ENCODE measurements at places on chromosomes 3 and 15. TPM values are rescaled to one million over a fixed set of nuclear protein-coding genes. Genes with fewer than 3 reads are reported as not detected.

The CERS3 gene
- 1.2 TPM for total RNA-seq

The IGF2BP2 gene
- not detected for total RNA-seq

The ZNF445 gene
- 4.8 TPM for total RNA-seq

The SPESP1 gene
- not detected for total RNA-seq

The TGM4 gene
- total RNA-seq: not detected

The CLDN18 gene
- total RNA-seq: not detected

The PARP15 gene
- 43.5 TPM for total RNA-seq

The IL17RE gene
- 3.1 TPM for total RNA-seq

The SNTN gene
- not detected for total RNA-seq

The IL17RD gene
- not detected for total RNA-seq

The DAPK2 gene
- total RNA-seq: 5.2 TPM

DNA sequence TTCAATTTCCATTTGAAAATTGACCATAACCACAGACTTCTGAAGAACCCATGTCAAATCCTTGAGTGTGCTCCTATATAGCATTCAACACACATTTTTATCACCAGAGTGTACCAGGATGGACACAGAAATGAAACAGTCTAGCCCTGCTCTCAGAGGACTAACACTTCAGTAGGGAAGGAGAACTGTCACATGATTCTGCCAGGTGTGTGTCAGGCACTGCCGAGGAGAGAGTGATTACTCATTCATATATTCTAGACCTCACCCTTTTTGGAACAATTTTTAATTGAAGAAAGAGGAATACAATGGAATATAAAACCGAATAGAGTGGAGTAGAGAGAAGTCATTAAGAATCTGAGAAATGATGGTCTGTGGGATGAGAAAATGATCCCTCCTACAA lies 125.8 kb downstream of the ERC2 start:
- no peak for DNase-seq

DNA sequence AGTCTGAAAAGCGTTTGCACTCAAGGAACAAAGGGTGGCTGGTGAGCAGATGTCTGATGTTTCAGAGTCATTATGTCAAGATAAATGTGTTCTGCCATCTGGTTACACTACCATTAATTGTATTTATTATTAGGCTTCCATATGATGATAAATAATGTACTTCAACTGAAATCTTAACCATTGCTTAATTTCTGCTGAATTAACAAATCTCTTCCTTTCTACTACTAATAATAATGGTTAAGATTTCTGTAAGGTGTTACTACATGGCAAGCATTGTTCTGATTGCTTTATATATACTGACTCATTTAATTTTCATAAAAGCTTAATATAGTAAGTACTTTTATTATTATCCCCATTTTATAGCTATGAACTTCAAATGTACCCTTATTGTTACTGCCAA lies 68.4 kb upstream of the GALNT15 start:
- DNase-seq: no peak

- no peak for DNase-seq
Measured at GRCh38 chr3:106120356-106120755, 251.5 kb upstream of the CBLB start.

DNA sequence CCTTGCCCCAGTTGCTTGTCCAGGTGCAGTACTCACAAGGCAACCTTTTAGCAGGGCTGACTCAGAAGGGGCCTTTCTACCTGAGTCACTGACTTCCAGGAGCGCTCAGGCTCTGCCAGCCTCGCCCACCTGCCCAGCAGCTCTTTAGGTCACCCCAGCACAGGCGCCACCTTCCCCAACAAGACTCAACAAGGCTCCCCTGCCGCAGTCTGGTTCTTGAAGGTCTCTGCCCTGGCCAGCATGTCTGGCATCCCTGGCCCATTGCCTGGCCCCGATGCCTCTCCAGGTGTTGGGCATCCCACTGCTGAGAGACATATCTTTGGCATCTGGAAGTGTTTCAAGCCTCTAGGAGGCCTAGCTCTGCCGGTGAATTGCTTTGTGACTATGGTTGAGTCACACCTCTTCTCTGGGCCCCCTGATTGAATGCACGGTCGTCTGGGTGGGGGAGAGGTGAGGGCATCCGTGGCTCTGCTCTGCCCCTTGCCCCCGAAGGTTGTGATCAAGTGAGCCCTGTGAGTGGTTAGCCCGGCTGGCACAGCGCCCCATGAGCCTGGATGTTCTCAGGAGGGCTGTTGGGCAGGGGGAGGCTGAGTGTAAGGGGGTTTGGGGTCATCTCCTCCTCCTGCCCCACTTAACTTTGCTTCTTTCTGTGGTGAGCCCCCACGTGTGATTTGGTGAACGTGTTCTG lies 21.6 kb downstream of the SNX33 start:
- DNase-seq: no peak

DNA sequence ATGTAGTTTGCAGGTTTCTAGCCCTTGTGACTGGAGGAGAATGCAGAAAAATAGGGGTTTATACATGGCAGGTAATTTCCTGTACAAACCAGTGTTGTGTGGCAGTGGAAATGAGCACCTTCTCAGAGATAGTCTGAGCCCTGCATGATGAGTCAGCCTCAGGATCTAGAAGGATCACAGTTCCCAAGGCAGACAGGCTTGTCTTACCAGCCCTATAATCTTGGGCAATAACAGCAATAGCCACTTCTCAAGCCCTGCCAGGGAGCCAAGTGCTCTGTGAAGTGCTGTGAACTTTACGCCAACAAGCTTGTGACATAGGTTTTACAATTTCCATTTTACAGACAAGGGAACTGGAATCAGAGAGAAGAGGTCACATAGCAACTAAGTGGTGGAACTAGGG lies 89.4 kb downstream of the CD47 start:
- no peak for DNase-seq

- DNase-seq: no peak
Measured at GRCh38 chr15:35182841-35183479, 97.9 kb upstream of the NANOGP8 start.

DNA sequence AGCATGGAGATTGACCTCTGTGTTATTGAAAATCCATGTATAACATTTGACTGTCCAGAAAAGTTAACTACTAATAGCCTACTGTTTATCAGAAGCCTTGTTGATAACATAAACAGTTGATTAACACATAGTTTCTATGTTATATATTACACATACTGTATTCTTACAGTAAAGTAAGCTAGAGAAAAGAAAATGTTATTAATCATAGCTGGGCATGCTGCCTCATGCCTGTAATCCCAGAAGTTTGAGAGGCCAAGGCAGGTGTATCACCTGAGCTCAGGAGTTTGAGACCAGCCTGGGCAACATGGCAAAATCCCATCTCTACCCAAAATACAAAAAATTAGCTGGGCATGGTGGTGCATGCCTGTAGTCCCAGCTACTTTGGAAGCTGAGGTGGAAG lies 163.3 kb downstream of the EPHA6 start:
- DNase-seq: no peak

DNA sequence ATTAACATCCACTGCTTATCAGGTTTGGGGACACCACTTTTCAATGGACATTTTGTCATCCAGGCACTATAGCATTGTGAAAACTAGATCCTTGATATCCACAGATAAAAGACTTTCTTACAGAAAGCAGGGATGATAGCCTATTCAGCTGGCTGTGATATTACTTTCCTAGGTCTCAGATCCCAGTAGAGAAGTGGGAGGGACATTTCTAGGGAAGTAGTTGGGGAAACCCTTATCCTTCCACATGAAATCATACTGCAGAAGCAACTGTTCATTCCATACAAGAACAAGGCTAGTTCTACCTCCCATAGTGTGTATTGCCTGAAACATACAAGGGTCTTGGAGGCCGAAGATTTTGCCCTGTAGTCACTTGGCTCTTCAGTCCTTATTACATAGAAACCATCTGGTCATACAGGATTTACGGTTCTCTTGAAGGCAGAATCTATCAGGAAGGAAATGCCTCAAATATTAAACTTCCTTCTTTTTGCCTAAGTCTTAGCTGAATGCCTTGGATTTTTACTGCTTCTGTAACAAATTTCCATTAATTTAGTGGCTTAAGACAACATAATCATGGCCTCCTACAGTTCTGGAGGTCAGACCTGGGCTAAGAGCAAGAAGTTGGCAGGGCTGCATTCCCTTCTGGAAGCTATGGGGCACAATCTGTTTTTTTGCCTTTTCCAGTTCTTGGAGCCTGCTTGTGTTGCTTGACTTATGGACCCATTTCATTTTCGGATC lies 119.4 kb downstream of the ECT2 start:
- DNase-seq: no peak

- no peak for DNase-seq
Measured at GRCh38 chr15:68349151-68349550, 71.6 kb downstream of the FEM1B start.

GRCh38 chr15:39919411-39919747 lies 687 bp downstream of the GPR176 start:
- no peak for DNase-seq

GRCh38 chr3:155859859-155860258 lies 5.6 kb upstream of the SLC33A1 start:
- DNase-seq: no peak

DNA sequence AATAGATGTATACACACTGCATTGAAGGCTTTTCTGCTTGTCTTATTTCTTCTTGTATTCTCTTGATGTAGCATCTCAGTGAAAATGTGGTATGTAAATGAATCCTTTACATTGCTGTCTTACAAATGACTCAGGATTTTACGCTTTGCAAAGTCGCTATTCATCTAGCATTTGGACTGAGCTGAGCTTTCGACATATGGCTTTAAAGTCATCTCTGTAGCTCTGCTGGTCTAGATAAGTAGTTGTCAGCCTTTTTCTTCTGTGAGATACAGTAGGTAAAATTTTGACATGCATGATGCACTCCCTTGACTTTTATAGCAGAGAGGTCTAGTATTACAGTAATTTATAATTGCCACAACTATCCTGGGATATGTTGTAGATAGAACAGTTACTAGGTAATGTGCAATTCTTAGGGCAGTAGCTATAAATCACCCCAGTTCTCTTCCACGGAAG lies 16.8 kb downstream of the MEF2A start:
- no peak for DNase-seq

DNA sequence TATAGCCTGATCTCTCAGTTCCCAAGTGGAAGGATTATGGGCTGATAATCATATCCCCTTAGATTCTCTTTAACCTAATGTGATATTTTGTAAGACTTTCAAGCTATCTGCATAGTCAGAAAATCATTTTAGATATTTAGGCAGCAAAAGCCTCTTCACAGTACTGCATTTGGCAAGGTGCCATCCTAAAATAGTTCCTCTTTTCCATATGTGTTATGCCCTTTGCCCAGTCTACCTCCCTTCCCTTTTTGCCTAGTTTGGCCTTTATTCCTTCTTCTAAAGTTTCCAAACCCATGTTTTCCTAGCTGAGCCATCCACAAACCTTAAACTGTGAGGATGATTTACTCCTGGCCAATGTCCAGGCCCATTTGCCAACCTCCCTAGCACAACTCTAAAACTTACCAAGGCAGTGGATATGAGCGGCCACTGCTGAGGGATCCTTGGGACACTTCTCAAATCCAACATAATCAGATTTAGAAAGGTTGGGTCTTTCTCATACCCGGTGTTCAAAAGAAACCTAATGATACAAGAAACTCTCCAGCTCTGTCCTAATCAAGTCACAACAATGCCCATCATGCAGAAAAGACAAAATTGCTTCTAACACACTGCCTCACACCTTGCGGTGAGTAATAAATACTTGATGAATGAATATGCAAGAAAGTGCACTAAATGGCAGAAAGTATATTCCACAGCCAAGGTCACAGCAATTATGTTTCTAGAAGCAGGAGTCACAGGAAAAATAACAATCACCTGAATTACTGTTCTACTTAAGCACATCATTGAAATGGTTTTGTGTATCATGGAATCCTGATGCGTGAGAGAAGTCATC lies 493.9 kb downstream of the NLGN1 start:
- DNase-seq: no peak

DNA sequence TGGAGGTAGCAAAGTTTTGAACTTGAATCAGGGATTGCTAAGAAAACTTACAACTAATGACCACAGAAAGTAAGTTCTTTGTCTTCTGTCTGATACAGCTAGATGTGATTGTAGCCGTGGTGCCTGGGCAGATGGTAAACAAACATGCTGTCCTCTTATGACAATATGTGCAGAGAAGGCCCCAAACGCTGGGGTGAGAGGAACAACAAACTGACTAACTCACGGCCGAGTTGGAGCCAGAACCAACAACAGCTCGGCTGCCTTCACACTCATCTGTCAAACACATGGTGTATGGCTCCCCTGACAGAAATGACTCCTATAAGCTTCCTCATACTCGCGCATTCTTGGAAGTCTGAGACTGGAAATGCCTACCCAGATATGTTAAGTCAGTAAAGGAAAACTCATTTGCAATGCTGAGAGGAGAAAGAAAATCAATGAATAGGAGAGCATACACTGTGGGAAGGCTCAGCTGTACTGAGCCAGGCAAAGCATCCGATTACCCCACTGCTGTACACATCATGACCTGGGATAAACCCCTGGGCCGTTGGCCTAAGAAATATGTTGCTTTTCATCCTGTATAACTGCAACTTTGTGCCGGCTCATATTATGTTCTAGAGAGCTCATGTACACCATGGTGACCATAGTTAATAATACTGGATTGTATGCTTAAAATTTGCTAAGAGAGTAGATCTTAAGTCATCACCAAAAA lies 5.7 kb downstream of the THBS1 start:
- no peak for DNase-seq

DNA sequence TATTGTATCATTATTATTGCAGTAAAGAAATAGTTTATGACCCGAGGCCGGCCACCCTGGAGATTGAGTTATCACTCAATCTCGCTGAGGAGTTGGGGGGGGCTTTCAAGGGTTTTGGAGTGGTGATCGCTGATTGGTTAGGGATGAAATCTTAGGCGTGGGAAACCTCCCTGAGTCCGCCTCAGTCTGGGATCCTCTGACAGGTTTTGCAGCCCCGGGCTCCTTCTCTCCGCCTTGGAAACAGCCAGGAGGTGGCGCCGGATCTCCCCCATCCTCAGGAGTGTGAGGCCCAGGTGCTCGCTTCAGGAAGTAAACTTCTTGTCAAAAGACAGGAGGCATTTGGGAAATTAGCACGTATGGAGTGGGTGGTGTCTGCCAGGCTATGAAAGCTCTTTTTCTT lies 41.1 kb upstream of the SEC61A1 start:
- peak; percentile 7 for DNase-seq

- no peak for DNase-seq
Measured at GRCh38 chr3:17238023-17238422, 353.3 kb downstream of the PLCL2 start.

DNA sequence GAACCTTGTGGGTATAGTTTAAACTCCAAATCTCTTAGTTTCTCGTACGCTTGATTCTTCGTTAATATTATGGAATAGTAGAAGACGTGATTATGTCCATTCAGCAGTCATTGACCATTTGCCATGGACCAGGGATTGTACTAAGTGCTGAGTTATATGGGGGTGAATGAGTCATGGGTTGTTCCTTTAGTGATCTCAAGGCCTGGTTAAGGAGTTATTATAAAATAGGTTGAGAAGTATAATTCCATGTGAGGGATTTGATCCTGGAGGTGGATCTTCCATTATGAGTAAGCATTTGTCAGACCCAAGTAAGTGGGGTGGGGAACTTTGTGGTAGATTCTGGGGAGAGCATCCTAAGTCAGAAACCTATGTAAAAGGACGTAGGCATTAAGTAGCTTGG lies 15.4 kb downstream of the NR2C2 start:
- no peak for DNase-seq
